PC-3 (cell line): ENCODE measurements at places on chromosomes 5 and 9.
A peak's percentile ranks its signal among the peaks of the same experiment; 100 is the strongest.

GRCh38 chr9:81687521-81688261, 1.7 kb downstream of the TLE1 start:
- H3K4me1 ChIP-seq, result peaks cover 41% of the 10 kb centered on the region
- H3K36me3 ChIP-seq, result peaks cover 27% of the 10 kb centered on the region
- peak; percentile 23 for DNase-seq
- H3K4me3 ChIP-seq, result peak overlapping the region; percentile 81

- DNase-seq, result peak; percentile 19
- 0 out of 2 replicates have a peak, but pooled peaks cover 5% of the 10 kb centered on the region for H3K4me1 ChIP-seq
- H3K27me3 ChIP-seq, result peaks cover 20% of the 10 kb centered on the region
- no peaks in the 10 kb centered on the region for H3K36me3 ChIP-seq
Observed at GRCh38 chr9:32339424-32339823, 45.0 kb upstream of the ACO1 start.

DNA sequence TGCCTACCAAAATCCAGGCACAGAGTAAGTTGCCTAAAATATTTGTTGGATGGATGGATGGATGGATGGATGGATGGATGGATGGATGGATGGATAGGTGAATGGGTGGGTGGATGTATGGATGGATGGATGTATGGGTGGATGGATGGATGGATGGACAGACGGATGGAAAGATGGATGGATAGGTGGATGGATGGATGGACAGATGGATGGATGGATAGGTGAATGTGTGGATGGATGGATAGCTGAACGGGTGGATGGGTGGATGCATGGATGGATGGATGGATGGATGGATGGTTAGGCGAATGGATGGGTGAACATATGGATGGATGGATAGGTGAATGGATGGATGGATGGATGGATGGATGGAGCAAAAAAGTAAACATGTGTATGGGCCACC, 131.9 kb downstream of the GABBR2 start:
- H3K27me3 ChIP-seq, result no peaks in the 10 kb centered on the region
- no peak for DNase-seq
- H3K27ac ChIP-seq, result no peak overlapping the region
- H3K4me3 ChIP-seq, result no peak overlapping the region
- H3K36me3 ChIP-seq, result no peaks in the 10 kb centered on the region

GRCh38 chr5:56064984-56065383, 70.2 kb upstream of the IL6ST start:
- no peak overlapping the region for H3K4me3 ChIP-seq
- no peaks in the 10 kb centered on the region; the same call in 1 of the 2 replicates for H3K4me1 ChIP-seq
- peak; percentile 45 for DNase-seq
- H3K27me3 ChIP-seq, result no peaks in the 10 kb centered on the region
- H3K27ac ChIP-seq, result peak overlapping the region; percentile 20; the same call in 1 of the 2 replicates

GRCh38 chr5:40404613-40405012, 275.1 kb upstream of the PTGER4 start:
- no peak overlapping the region for H3K4me3 ChIP-seq
- no peak for DNase-seq
- H3K27ac ChIP-seq, result no peak overlapping the region
- no peaks in the 10 kb centered on the region for H3K36me3 ChIP-seq
- no peaks in the 10 kb centered on the region for H3K27me3 ChIP-seq

GRCh38 chr5:58795327-58795726, 212.5 kb downstream of the RAB3C start:
- no peaks in the 10 kb centered on the region for H3K36me3 ChIP-seq
- no peaks in the 10 kb centered on the region for H3K4me1 ChIP-seq
- H3K27ac ChIP-seq, result no peak overlapping the region
- H3K27me3 ChIP-seq, result no peaks in the 10 kb centered on the region; the same call in 1 of the 2 replicates
- no peak for DNase-seq
- no peak overlapping the region for H3K4me3 ChIP-seq

GRCh38 chr5:72624641-72625236, 117.5 kb upstream of the ZNF366 start:
- no peak overlapping the region for H3K4me3 ChIP-seq
- no peaks in the 10 kb centered on the region for H3K27me3 ChIP-seq
- H3K4me1 ChIP-seq, result peaks cover 9% of the 10 kb centered on the region; the same call in 1 of the 2 replicates
- peak; percentile 48 for DNase-seq

DNA sequence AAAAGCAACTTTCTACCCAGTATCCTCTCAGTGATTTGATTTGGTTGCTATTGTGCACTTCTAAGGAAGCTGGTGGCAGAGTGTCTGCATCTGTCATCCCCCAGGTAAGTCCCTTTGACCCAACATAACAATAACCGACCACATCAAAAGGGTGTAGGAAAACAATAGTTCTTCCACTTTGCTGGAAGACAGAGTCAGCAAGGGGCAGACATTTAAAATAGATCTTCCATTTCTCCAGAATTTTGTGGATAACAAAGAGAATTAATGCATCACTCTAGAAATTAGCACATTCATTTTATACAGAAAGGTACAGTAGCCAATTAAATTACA, 177.5 kb downstream of the EBF1 start:
- no peak overlapping the region for H3K4me3 ChIP-seq
- H3K27ac ChIP-seq, result no peak overlapping the region
- H3K4me1 ChIP-seq, result no peaks in the 10 kb centered on the region
- no peaks in the 10 kb centered on the region for H3K27me3 ChIP-seq
- DNase-seq, result no peak
- H3K36me3 ChIP-seq, result no peaks in the 10 kb centered on the region

- no peak for DNase-seq
- peaks cover 19% of the 10 kb centered on the region for H3K4me1 ChIP-seq
- H3K4me3 ChIP-seq, result no peak overlapping the region
- H3K27me3 ChIP-seq, result no peaks in the 10 kb centered on the region
Observed at GRCh38 chr9:114383521-114384231, 4.1 kb downstream of the AKNA start.

DNA sequence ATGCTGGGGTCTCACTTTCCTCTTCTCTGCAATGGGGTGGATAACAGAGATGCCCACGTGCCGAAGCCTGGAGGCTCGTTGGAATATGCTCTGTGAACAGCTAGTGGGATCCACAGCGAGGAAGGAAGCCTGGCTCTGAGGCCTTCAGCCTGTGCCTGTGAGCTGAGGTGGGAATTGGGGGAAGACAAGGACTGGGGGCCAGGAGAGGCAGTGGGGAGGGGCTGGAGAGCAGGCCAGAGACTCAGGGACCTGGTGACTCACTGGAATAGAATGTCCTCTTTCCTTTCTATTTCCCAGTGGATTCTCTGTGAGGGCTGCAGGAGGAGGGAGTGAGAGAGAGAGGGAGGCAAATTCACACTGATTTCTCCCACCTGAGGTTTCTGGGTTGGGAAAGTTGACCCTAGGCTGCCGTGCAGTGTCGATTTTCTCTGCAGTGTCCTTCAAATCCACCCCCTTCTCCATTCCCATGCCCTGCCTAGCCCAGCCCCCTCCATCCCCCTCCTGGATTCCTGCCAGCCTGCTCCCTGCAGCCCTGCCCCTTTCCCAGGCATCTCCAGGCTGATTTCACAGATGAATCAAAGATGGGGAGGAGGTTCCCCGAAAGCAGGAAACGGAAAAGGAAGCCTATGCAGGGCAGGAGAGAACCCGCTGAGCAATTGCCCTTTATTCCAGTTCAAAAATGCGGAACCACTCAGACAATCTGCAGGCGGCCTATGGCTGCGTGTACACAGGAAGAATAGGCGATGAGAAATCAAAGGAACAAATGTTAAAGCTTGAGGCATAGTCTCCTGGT, 1.4 kb upstream of the SPAAR start:
- peak overlapping the region; percentile 49; the same call in 1 of the 2 replicates for H3K4me3 ChIP-seq
- H3K4me1 ChIP-seq, result peaks cover 78% of the 10 kb centered on the region
- H3K27me3 ChIP-seq, result no peaks in the 10 kb centered on the region
- peak; percentile 87 for DNase-seq

DNA sequence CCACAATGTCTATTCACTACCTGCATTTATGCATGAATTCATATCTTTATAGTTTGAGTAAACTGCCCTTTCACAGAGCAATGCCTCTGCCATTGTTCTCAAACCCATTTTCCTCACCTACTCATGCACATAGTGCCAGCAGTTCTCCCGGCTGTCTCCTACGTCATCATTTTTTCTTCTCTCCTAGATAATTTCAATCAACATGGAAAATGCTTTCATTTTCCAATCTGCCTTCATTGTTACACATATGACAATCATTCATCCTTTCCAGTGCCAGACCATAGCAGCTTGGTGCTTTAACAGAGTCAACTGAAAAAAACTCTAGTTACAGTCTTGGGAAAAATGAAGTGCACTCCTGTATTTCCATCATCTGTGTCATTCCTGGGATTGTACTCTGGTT, 514.8 kb upstream of the CTNND2 start:
- no peak overlapping the region for H3K27ac ChIP-seq
- no peaks in the 10 kb centered on the region for H3K27me3 ChIP-seq
- H3K36me3 ChIP-seq, result no peaks in the 10 kb centered on the region
- DNase-seq, result no peak
- no peaks in the 10 kb centered on the region for H3K4me1 ChIP-seq

DNA sequence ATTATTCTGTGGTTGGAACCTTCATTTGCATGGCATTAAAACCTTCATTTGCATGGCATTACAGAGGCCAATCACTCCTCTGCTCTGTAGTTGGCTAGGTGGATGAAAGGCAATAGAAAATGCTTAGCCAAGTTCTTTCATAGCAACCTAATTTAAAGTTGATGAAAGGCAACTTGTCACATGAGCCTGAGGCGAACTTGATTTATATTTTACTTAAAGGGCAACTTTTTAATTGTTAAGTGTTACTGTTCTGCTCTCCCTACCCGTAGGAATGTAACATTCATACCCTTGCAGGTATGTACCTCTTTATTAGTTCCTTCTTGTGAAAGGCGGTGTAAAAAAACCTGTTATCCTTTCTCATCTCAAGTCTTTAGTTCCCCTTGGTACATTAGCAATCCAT, 7.9 kb upstream of the ERMP1 start:
- no peaks in the 10 kb centered on the region for H3K27me3 ChIP-seq
- H3K4me1 ChIP-seq, result peaks cover 48% of the 10 kb centered on the region
- DNase-seq, result no peak
- H3K36me3 ChIP-seq, result no peaks in the 10 kb centered on the region

- H3K4me1 ChIP-seq, result peaks cover 10% of the 10 kb centered on the region; the same call in 1 of the 2 replicates
- no peaks in the 10 kb centered on the region for H3K27me3 ChIP-seq
- peak overlapping the region; percentile 73 for H3K4me3 ChIP-seq
- H3K27ac ChIP-seq, result no peak overlapping the region
Observed at GRCh38 chr5:42422656-42423280, 471 bp upstream of the GHR start.

GRCh38 chr9:128276008-128276573, at the start of gene SWI5:
Gene SWI5 (plus strand): TSS chr9:128276276.
- peaks cover 23% of the 10 kb centered on the region for H3K4me1 ChIP-seq
- H3K27ac ChIP-seq, result peak within 1 kb of the TSS; percentile 43
- no peaks in the 10 kb centered on the region; the same call in 1 of the 2 replicates for H3K36me3 ChIP-seq
- H3K4me3 ChIP-seq, result peak within 1 kb of the TSS; percentile 99

DNA sequence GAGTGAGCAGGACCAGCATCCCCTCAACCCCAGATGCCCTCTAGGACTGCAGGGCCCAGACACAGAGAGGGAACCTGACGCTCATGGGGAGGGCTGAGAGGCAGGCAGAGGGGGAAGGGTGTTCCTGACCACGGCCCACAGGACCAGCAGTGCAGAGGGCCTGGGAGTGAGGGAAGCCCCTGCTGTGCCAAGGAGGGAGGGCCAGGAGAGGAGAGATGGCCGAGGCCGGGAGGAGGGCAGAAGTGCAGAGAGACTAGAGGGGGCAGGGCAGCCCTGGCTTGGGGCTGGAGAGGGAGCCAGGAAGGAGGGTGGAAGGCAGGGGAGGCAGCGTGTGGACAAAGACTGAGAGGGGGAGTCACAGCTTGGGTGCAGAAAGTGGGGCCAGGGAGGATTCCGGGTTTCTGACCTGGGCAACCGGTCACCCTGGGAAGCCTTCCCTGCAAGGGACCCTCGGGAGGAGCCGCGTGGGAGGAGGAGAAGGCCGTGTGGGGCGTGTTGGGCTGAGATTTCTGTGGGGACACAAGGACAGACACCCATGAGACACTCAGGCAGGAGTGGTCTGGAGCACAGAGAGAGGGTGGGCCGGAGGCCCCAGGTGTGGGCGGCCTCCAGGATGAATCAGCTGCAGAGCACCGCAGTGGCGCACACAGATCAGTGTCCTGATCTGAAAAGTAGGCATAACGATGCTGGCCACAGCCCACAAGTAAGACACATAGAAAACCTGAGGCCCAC, 117.5 kb downstream of the ADAMTS2 start:
- no peaks in the 10 kb centered on the region for H3K36me3 ChIP-seq
- H3K27me3 ChIP-seq, result peaks cover 39% of the 10 kb centered on the region
- no peaks in the 10 kb centered on the region for H3K4me1 ChIP-seq
- no peak overlapping the region for H3K27ac ChIP-seq

- no peaks in the 10 kb centered on the region for H3K4me1 ChIP-seq
- peak; percentile 28 for DNase-seq
- no peak overlapping the region for H3K27ac ChIP-seq
- no peak overlapping the region for H3K4me3 ChIP-seq
Observed at GRCh38 chr9:3699883-3700282, 174.1 kb upstream of the RFX3 start.

DNA sequence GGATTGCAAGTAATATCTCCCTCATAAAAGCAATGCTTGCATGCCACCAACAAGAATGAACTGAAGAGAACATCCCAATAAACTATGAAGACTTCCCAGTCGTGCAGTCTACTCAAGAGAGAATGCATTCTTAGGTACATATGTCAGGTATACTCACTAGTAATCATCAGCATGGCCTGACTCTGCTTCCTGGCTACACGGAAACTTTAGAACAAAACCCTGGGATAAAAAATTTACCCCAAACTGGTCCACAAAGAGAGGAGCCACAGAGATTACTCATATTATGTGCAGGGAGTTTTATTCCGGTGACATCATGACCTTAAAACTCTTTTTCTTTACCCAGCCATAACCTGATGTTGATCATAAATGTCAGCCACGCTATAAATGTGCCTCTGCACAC, 57.5 kb upstream of the PAPPA start:
- H3K27me3 ChIP-seq, result no peaks in the 10 kb centered on the region
- no peak overlapping the region for H3K4me3 ChIP-seq
- H3K4me1 ChIP-seq, result peaks cover 42% of the 10 kb centered on the region
- DNase-seq, result peak; percentile 89

DNA sequence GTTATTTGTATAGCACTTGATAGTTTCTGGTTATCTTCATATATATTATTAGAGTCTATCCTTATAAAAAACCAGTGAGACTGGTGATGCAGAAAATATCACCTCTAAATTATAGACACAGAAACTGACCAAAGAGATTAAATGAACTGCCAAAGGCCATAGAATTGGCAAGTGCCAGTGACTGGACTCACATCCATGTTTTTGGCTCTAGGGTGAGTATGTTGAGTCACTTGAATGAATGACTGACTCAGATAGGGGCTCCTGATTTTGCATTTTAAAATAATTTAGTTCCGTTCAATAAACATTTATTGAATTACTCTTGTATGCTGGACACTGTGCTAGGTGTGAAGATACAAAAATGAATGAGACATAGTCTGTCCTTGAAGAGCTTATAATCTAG, 70.7 kb downstream of the NR2F1 start:
- H3K27ac ChIP-seq, result no peak overlapping the region
- H3K4me1 ChIP-seq, result no peaks in the 10 kb centered on the region
- peak; percentile 12 for DNase-seq
- no peaks in the 10 kb centered on the region for H3K27me3 ChIP-seq
- no peak overlapping the region for H3K4me3 ChIP-seq

GRCh38 chr9:132994410-132995120, 16.1 kb downstream of the GFI1B start:
- no peak overlapping the region for H3K27ac ChIP-seq
- H3K36me3 ChIP-seq, result no peaks in the 10 kb centered on the region
- H3K27me3 ChIP-seq, result no peaks in the 10 kb centered on the region
- H3K4me1 ChIP-seq, result peaks cover 10% of the 10 kb centered on the region
